Effector CD4-positive, alpha-beta T cell (primary cell): ENCODE measurements at places on chromosomes 16 and 17.
A peak's percentile ranks its signal among the peaks of the same experiment; 100 is the strongest.

DNA sequence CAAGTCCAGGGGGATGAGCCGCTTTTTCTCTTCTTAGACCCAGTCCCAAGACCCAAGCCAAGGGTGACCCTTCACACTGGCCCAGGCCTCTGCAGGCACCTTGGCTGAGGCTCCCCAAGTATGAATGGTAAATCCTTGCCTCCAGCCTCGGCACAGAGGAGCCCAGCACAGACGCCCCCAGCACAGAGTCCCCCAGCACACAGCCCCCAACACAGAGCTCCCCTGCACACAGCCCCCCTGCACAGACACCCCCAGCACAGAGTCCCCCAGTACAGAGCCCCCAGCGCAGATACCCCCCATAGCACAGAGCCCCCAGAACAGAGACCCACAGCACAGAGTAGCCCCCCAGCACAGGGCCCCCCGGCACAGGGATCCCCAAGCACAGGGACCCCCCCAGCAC lies 1.0 kb upstream of the MCRIP2 start:
- DNase-seq, result no peak

GRCh38 chr17:72985882-72986720 lies 106.4 kb downstream of the SLC39A11 start:
- peak; percentile 25 for DNase-seq

- peak; percentile 21 for DNase-seq
These were observed 802 bp downstream of the SETD6 start for GRCh38 chr16:58515871-58516767.

- DNase-seq, result no peak
These were observed 35.5 kb downstream of the C16orf78 start for GRCh38 chr16:49409121-49409520.

- DNase-seq, result no peak
These were observed 1.5 kb downstream of the TAOK2 start for GRCh38 chr16:29975134-29975538.

DNA sequence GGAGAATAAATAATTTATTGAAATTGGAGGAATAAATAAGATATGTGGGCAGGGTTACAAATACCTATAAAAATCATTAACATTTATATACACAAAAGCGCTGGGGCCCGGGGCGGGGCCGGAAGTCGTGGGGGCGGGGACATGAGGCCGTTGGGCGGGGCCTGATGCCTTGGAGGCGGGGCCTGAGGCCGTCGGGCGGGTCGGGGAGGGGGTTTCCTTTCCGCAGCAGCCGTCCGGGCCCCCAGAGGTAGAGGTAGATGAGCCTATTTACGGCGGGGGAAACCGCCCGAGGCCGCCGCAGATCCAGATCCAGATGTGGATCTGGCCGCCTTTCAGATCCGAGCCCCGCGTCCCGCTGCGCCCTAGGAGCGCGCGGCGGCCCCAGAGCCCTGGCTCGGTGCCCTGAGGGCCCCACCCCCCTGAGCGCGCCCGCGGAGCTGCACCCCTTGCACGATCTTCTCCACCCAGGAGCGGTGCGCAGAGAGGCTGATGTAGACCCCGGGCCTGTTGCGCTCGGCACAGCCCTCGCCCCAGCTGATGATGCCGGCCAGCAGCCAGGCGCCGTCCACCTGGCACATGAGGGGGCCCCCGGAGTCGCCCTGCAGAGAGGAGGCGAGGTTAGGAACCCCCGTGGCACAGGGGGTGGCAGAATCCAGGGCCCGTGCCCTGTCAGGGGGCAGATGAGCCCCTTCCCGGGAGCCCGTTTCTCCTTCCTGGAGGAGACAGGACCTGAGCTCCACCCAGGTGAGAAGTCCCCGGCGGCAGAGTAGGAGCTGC lies 5.1 kb downstream of the PRSS22 start:
- no peak for DNase-seq

- DNase-seq, result peak; percentile 88
These were observed at the start of gene APOBR for GRCh38 chr16:28494121-28494851. Gene APOBR, plus strand, starts transcription at chr16:28494643. Its CDS starts 39 bp downstream, at chr16:28494682.

DNA sequence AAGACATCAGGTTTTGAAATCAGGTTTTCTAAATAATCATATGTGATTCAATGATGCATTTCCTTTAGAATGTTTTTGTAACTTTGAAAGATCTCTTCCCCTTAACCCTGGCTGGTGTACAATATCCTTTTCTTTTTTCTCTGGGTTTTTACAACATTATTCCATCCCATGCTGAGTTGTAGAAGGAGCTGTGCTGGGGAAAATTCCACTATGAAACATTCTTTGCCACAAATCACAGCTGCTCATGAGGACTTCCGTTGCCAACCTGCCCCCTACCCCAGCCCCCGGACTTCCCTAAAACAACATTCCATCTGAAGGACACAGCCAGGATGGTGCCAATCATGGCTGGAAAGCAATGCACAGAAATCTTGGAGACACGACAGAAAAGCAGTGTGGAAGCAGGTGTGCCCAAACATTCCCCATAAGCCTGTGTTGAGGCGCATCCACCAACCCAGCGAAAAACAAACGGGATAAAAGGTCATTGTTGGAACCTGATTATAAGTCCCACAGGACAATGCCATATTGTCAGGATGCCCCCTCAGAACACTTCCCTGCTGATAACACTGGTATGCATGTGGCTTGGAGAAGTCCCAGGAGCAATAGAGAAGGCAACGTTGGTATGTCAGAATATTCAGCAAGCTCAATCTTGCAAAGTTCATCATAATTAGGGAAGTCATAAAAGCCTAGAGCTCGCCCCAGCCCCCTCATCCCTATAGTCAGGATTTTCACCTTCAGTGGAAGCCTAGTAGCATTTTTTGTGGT lies 475.0 kb downstream of the HS3ST3B1 start:
- DNase-seq, result no peak

- no peak for DNase-seq
These were observed 5.5 kb downstream of the CNTNAP1 start for GRCh38 chr17:42687707-42688320.

GRCh38 chr17:29005936-29006511 lies at the start of gene SEZ6:
Gene SEZ6, minus strand, starts transcription at chr17:29006033. Its CDS starts 164 bp downstream, at chr17:29005869.
- DNase-seq, result peak; percentile 37

- no peak for DNase-seq
These were observed 1.1 kb downstream of the HEATR9 start for GRCh38 chr17:35867574-35867973.

DNA sequence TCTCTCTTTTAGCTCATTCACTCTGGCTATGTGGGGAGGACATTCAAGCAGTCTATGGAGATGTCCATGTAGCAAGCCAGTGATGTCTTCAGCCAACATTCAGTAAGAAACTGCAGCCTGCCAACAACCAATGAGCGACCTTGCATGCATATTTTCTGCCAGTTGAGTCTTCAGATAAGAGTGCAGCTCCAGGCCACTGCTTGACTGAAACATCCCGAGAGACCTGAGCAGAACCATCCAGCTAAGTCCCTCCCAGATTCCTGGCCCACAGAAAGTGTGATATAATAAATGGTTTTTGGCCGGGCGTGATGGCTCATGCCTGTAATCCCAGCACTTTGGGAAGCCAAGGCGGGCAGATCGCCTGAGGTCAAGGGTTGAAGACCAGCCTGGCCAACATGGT lies 10.5 kb upstream of the C17orf58 start:
- no peak for DNase-seq

DNA sequence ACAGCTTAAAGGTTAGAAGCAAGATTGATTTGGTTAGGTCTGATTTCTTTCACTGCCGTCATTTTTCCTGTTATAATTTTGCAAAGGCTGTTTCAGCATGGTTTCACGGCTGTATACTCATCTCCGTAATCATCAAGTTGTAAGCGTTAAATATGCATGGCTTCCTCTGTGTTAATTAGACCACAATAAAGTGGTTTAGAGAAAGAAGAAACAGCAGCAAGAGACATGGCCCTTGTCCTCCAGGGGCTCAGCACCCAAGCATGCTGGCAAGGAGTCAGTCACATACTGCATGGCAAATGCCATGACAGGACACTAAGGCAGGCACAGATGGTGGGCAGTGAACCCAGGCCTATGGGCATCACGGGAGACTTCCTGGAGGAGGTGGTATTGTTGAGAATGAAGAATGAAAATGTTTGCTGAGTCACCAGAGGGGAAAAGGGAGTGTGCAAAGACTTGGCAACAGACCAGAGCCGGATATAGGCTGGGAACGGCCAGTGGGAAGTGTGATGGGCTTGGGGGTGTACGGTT lies 61.4 kb upstream of the PLCG2 start:
- DNase-seq, result no peak

GRCh38 chr16:1351582-1352362 lies at the start of the genes GNPTG and TSR3:
Gene GNPTG, plus strand, starts transcription at chr16:1351931. Its CDS starts 35 bp downstream, at chr16:1351966.
Gene TSR3, minus strand, starts transcription at chr16:1351878. Its CDS starts 74 bp downstream, at chr16:1351804.
- DNase-seq, result peak; percentile 81

DNA sequence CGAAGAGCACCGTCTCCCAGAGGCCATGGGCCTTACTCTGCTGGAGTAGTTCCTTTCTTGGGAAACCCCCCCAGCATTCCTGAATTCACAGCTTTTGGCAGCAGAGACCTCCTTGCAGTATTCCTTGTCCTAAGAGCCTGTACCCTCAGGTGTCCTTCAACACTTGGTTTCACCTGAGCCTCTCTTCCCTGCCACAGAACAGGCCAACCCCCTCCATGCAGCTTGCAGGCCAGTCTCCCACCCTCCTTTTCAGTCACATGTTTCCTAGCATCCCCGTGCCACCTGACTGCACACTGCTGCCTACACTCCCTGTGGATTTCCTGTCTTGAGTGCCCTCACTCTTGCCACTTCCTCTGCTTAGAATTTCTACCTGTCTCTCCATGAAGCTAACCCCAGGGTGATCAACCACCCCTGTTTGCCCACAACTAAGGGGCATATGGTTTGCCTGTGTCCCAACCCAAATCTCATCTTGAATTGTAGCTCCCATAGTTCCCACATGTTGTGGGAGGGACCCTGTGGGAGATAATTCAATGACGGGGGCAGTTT lies 65.5 kb downstream of the DYNLRB2 start:
- no peak for DNase-seq

DNA sequence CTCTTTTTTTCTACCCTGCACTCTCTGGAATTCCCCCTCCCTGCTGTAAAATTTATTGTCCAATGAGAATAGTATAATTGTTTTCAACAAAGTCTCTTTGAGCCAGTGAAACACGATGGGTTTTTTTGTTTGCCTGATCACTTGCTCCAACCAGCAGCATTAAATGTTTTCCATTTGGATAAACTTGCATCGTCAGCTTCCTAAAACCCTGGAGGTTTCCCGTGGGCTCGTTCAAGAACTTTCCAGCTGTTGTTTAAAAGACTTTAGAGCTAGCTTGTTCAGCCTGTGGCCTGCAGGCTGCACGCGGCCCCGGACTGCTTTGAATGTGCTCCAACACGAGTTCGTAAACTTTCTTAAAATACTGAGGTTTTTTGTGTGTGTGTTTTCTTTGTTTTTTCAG lies 14.9 kb downstream of the NAGPA start:
- no peak for DNase-seq

- no peak for DNase-seq
These were observed 304.6 kb upstream of the FOXF1 start for GRCh38 chr16:86205521-86206245.

DNA sequence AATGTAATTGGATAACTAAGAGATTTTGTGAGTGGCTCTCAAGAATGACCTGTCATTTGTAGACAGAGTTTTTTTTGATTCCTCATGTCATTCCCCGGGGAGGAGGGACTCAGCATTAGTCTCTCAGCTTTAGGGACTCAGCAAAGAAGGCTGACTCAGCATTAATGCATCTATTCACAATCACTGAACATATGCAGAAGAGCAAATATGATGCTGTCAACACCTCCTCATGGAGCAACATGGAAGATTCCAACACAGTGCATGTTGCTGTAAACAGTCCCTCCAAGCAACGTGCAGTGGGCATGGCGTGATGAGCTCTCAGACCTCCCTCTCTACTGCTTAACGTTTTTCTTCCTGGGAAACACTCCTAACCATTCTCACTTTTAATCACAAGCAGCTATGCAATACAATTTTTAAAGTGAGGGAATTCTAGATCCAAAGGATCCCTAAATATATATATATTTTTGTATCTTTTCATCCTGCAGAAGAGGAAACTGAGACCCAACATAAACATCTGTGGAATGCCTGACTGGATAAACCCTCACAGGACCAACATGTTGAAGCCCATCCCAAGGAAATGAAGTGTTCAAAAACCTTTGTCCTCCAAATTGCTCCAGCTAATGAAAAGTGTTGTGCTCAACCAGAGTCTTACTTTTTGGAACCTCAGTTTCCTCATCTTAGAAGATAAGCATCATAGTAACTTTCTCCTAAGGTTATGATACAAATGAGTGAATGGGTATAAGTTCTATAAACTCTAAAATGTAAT lies 38.9 kb downstream of the TMEM100 start:
- DNase-seq, result no peak

DNA sequence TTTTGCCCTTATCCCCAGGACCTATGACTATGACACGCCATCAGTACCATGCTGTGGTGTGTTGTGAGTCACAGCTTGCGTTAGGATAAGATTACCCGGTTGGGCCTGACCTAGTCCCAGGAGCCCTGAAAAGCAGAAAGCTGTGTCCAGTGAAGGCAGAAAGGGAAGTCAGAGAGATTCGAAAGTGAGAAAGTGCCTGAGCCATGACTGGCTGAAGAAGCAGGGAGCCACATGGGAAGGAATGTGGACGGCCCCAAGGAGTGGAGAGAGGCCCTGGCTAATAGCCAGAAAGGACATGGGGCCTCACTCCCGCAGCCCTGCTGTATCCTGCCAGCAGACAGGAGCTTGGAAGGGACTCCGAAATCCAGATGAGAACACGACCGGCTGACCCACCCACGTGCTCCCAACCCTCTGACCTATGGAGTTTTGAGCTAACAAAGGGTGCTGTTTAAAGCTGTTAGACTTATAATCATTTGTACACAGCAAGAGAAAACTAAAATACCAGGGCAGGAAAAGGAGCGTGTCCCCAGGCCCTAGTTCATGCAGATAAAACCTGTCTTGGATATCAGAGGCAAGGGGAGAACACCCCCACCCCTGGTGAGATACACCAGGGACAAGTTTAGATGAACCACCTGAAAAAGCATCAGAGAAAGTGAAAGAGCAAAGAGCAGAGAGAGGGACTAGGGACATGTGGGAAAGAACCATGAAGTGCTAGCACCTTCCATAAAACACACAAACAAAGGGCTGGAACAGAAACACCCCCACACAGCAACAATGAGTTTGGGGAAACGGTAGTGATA lies 115.3 kb downstream of the SLC39A11 start:
- DNase-seq, result no peak

- DNase-seq, result no peak
These were observed 71.8 kb downstream of the LMF1 start for GRCh38 chr16:898761-899682.

GRCh38 chr17:65785109-65785508 lies 223.7 kb upstream of the AXIN2 start:
- DNase-seq, result no peak

DNA sequence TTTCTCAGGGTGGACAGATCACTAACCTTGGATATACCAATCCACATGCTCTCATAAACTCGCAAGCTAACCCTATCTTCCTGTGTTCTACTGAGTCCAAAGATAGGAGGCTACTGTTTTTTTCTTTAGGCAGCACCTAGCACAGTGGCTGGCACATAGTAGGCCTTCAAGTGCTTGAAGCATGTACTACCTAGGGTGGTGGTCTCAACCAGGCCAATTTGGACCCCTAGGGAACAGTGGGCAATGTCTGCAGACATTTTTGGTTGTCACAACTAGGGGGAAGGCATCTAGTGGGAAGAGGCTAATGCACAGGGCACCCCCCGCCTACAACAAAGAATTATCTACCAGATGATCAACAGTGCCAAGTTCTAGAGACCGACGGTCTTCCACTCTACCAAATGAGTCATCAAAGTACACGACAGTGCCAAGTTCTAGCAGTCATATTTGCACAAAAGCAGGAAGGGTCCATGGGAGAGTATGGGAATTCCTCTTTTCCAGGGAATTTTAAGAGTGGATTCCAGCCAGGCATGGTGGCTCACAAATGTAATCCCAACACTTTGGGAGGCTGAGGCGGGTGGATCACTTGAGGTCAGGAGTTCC lies 390.3 kb downstream of the SLC39A11 start:
- no peak for DNase-seq
